ENCODE measurements at places on chromosomes 7 and 10.

- no peak for DNase-seq
These were observed 81.9 kb upstream of the CAPZA2 start for GRCh38 chr7:116780521-116780920.

DNA sequence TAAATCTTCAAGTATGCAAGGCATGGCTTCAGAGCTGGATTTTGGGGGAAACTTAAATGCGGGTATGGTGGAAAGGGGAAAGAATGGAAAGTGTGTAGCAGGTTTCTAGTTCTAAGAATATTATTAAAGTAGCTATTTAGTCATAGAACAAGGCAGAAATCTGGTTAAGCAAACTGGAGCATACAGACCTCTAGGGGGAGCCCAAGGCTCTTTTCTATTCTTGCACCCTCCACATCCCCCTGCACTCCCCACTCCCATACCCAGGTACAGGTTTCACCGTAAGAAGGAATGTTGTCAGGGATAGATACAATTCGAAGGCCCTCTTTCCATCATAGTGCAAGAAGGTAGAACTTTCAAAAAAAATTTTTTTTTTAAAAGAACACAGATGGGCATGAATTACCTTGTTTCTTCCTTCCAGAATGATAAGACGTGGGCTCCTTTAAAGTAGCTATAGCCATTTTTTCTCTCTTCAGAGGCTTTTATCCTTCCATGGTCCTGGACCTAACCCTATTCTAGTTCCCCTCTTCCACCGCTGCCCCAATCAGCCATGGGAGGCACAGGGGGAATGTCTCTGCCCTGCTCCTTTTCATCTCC, 41.5 kb upstream of the SMIM30 start:
- no peak for DNase-seq

GRCh38 chr10:688312-689120, 952 bp downstream of the DIP2C start:
- DNase-seq: no peak

- no peak for DNase-seq
These were observed 172.6 kb downstream of the MALRD1 start for GRCh38 chr10:19221216-19221615.

DNA sequence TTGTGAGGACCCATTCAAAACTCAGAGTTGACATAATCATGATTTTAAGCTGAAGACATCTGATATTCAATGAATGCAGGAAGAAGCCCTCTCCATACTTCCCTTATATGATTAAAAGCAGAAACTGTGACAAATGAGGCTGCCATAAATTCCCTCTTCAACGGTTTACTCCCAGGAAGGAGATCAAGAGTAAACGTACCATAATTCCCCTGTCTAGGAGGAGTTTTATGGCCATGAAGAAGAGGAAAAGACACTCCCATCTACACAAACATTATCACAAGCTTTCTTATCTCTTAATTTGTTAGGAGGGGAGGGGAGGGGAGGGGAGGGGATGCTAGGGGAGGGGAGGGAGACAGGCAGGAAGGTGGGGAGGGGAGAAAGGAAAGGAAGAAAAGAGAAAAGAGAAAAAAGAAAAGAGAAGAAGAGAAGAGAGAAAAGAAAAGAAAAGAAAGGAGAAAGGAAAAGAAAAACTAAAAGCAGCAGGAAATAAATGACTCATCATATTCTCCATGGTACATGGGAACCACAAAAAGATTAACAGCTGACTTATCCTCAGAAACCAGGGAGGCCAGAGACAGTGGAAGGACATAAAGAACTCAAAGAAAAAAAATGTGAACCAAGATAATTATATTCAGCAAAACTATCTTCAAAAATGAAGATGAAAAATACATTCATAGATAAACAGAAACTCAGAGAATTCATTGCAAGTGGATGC, 121.6 kb downstream of the ALOX5 start:
- no peak for DNase-seq

DNA sequence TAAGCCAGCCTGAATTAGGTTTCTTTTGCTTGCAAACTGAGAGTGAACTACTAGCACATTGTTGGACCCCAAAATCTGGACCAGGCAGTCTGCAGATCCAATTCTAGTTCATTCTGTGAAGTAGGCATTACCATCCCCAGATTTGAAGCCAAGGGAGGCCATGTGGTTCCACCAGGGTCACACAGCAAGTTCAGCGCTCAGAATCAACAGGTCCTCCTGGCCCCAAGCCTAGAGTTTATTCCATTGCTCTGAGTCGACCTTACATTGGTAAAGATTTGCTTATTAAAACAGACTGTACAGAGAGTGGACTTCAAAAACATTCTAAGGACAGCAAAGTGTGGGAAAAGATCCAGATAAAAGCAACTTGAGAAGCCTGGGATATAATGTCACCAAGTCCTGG, 50.9 kb downstream of the AFAP1L2 start:
- DNase-seq: no peak

DNA sequence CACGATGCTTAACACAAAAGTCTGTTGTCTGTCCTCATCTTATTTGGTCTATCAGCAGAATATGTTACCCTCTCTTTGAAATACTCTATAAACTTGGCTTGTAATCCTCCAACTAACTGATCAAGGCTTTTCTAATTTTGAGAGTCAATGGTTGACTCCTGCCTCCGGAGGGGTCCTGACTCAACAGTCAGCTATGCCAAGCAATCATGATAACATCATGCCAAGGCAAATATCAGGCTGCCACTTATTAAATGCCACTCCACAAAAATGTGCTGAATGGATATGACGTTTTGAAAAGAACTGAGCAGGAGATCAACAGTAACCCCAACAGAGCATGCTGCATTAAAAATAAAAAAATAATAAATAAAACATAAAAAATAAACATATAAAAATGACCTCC, 116.1 kb downstream of the PARD3 start:
- DNase-seq: no peak

GRCh38 chr7:129609666-129610065, 1.9 kb upstream of the NRF1 start:
- DNase-seq: no peak

- no peak for DNase-seq
These were observed 21.5 kb downstream of the ADAMTS14 start for GRCh38 chr10:70693619-70694335.

DNA sequence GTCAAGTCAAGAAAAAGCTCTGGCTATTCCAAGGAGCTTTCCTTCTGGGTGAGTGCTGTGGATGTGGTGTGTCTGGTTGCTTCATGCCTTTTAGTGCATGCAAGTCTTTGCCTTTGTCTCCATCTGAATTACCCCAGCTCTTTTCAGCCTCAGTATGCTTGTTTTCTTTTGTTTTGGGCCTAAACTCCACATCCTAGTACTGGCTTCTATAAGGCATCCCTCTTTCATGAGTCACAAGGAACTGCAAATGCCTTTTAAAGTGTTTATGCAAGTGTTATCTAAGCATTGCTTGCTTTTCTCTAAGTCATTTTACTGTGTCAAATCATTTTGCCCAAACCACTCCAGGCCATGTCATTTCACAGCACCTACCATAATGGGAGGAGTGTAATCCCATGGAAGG, 132.1 kb downstream of the PLCE1 start:
- no peak for DNase-seq

GRCh38 chr10:101287997-101288635, 58.9 kb upstream of the LBX1 start:
- no peak for DNase-seq

DNA sequence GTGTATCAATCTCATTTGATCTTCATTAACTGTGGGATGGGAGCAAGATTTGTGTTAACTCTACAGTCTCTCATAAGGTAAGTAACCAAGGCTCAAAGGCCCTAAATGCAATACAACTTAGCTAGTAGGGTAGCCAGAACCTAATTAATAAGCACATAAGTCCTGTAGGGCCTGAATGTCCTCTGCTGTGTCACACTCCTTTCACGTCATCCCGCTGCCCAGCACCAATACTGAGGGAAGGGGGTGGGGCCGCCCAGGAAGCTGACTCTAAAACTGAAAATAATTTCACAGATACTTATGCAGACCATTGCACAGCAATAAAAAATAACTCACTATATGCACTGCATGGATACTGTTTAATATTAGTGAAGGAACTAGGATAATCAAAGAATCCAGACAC, 13.7 kb downstream of the CCDC6 start:
- DNase-seq: no peak

DNA sequence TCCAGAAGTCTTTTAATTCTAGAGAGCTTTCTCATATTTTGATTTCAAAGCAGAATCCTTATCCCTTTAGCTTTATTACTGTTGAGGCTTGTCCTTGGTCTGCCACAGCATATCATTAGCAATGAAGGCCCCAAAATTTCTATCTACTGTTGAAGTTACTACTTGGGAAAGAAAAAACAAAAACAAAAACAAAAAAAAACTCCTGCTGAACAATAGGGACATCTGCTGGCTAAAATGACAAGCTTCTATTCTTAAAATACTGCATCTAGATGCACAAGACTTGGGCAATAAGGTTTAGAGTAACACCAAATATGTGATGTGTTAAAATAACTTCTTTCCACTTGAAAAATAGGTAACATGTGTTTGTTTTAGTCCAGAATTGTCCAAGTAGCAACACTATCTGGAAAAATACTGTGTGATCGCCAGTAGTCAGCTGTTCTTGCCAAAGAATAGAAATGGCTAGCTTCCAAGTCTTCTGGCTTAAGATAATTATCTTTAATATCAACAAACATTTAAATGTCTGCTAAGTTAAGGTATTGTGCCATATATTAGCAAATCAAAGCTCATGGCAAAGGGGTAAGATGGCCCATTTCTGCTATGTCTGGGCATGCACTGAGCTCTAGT, 3.8 kb upstream of the DMTF1 start:
- DNase-seq: no peak

DNA sequence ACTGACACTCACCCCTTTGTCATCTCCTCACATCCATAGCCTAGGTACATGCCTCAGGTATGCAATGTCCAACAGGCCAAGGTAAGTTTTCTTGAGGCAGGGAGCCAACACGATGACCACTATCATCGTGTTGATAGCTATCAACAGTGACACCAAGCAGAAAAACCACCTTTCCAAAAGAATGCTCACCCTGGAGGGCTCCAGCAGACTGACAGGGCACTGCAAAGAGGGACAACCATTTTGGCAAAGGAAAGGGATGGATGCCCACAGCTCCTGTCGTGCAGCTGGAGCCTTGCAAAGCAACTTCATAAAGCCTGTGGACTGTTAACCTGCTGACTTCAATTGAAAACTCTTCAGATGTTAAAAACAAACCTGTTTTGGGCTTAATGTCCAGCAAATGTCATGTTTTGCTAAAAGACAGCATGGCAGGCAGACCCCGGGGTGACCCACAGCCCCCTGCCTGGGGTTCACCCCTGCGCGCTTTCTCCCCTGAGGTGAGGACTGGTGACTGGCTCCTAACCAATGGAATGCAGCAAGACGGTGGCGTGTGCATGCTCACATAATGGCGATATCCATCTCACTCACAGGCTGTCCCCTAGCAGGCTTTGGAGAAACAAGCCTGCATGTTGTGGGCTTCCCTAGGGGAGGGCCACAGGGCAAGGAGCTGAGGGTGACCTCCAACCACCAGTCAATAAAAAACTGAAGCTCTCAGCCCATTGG, 293.8 kb downstream of the TCERG1L start:
- DNase-seq: no peak

DNA sequence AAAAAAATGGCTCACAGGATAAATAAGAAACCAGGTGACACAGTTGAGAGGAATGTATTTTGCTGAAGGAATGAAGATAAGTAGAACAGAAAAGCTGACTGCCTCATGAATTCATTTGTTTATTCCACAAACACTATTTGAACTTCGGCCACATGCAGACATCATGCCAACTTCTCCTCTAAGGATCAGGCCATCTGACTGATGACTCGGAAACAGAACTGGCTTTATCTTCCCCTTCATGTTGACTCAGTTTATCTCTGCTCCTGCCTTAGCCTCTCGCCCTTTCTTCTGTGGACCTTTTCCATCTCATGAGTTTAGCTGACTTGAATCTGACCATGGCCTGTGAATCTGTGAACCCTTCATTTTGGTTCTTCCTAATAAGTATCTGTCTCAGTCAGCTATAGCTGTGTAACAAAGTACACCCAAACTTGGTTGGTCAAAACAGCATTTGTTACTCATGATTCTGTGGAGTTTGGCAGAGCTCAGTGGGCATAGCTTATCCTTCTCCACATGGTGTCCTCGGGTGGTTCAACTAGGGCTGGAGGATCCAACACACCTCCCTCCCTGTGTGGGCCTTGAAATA, 44.0 kb upstream of the GRID1 start:
- no peak for DNase-seq

DNA sequence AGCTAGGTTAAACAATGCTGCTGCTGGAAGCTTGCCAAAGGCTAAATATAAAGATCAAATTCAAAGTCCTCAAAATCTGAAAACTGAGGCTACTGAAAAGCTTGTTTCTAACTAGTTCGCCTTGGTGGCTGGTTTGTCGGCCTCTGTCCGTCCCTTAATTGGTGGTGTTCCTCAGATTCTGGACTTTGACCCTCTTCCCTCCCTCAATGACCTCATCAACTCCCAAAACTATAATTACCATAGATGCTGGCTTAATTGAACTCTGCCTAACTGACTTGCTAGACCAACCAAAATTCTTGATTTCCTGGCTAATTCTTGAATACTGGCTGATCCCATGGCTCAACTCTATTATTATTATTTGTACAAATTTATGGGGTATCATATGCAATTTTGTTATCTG, 15.6 kb downstream of the ARHGAP21 start:
- DNase-seq: no peak

- no peak for DNase-seq
These were observed 156.1 kb downstream of the WDR11 start for GRCh38 chr10:121007264-121007663.

GRCh38 chr7:77903597-77903996, 105.0 kb downstream of the PHTF2 start:
- DNase-seq: no peak

- DNase-seq: no peak
These were observed 36.7 kb upstream of the SFTPD start for GRCh38 chr10:79985481-79986072.

DNA sequence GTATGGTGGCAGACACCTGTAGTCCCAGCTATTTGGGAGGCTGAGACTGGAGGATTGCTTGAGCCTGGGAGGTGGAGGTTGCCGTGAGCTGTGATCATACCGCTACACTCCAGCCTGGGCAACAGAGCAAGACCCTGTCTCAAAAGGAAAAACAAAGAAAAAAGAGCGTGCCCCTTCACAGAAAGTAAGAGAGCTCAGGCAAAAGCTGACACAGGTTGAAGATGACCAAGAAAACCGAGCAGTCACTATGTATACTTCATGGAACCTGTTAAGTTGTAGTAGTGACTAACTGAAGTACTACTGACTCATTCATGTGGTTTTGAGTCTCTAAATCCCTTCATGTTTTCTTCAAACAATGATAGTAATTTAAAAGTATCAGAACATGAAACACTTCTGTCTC, 1.2 kb upstream of the PRRT4 start:
- no peak for DNase-seq

DNA sequence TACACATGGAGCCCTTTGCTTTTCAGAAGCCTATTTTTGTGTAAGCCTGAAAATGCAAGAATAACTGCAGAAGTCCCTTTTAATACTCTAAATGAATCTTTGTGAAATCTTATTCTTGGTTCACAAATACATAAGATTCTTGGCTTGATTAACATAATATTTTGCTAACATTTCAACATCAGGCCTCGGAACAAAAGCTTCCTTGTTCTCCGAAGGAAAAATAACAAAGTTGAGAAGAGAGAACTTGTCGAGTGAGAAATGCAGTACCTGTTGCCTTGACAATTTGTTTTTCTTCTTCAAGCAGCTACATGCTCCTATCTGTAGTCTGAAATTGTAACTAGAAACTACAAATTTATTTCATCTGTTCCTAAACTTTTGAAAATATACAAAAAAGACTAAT, 8.5 kb downstream of the NT5C2 start:
- no peak for DNase-seq
